Astrocyte (in vitro differentiated cells and primary cell): ENCODE measurements at places on chromosomes 7 and 10.

GRCh38 chr7:156156734-156157408 lies 344.6 kb upstream of the SHH start:
- DNase-seq: peak; percentile 14

DNA sequence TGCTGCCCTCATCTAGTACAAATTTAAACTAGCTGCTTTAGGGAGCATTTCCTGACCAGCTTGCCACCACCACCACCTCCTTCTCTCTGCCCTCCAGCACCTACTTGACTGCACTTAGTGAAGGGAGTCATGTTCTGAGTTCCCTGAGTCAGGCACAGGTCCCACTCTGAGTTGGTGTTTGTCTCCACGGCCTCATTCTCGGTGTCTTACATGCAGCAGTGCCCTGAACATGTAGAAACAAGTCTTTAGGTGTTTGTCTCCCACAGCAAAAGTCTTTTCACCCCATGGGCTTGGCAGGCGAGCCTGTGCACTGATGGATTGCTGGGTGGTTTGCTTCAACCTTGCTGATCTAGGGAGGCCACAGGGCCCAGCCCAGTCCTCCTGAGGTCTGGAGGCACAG lies 16.9 kb downstream of the TSPAN14 start:
- DNase-seq: no peak

GRCh38 chr10:96138102-96138501 lies 8.0 kb downstream of the ZNF518A start:
- no peak for DNase-seq

DNA sequence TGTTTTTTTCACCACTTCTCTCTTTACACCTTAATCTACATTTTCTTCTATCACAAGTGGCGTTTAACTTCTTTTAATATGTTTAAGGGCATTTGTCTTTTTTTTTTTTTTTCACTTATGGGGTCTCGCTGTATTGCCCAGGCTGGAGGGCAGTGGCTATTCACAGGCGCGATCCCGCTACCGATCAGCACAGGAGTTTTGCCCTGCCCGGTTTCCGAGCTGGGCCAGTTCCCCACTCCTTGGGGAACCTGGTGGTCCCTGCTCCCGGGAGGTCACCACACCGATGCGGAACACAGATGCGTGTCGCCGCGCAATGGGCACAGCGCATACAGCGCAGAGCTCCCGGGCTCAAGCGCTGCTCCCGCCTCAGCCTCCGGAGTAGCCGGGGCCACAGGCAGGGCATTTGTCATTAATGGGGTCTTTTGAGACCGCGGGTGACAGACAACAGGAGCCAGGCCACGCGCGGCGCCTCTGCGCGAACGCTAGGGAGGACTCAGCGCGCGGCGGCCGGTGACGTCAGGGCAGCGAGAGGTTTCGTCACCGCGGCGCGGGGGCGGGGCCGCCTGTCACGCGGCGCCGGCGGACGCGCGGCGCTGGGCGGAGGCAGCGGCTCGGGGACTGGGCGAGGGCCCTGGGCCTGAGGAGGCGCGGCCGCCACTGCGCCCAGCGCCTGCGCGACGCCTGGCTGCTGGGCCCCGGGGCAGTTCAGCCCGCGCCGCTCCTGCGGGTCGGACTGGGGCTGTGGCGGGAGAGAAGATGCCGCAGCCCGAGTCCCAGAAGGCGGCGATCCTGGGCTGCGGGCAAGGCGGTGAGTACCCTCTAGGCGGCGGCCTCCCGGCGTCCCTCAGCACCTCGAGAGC lies at the start of gene GALNT11:
Gene GALNT11, plus strand, starts transcription at position 598 of the 860 bp plus-strand sequence. CDS start 68,554 bp downstream, outside the sequence.
- peak; percentile 61 for DNase-seq

- no peak for DNase-seq
Measured at GRCh38 chr7:51451751-51452476, 135.3 kb upstream of the COBL start.

- peak; percentile 50 for DNase-seq
Measured at GRCh38 chr10:99938563-99938962, 71.2 kb downstream of the DNMBP start.
